OCI-LY7 (cell line): ENCODE measurements at places on chromosomes 1 and 21. TPM values are rescaled to one million over a fixed set of nuclear protein-coding genes. Genes with fewer than 3 reads are reported as not detected.
A peak's percentile ranks its signal among the peaks of the same experiment; 100 is the strongest.

Gene RNPEP
- 50.9 and 52.1 TPM in 2 replicates for total RNA-seq

Gene YIPF1
- 15.0 and 23.8 TPM in 2 replicates for total RNA-seq

Gene HEYL
- total RNA-seq = not detected in 2 replicates

Gene SPRR2E
- total RNA-seq = not detected in 2 replicates

Gene BATF3
- total RNA-seq = 3.1 and 4.2 TPM in 2 replicates

Gene AADACL3
- not detected in 2 replicates for total RNA-seq

Gene ITPKB
- 33.3 and 33.4 TPM in 2 replicates for total RNA-seq

DNA sequence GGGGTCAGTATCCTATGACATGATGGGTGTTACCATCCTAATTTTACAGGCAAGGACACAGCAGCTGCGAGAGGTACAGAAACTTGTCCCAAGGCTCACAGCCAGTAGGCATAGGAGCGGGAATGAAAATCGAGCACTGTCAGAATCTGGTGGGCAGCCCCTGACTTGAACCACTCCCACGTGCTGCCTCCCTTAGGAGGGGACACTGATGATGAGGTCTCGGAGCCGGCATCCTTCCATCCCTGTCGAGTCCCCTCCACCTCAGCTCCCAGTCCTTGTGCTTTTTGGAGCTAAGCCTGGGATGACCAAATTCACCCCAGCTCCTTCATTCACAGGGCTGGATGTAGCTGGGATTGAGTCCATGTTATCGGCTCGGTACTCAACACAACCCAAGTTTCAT is 49.0 kb downstream of the B3GALT5 start:
- DNase-seq = no peak

DNA sequence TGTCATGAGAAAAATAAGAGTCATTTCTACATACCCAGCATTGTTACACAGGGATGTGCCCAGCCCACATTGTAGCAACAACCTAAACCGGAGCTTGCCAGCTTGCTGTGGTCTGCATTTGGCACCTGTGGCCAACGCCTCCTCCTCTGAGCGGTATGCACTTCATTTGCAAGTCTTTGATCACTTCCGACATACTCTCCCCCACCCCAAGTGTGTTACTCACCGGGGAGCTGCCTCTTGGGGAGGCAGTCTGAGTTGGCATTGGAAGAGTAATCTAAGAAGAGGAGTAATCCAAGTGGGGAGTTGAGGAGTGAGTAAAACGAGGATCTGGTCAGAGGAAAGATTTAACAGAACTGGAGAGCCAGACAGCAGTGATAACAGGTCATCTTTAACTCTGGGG is 3.8 kb downstream of the BCL9 start:
- DNase-seq = peak; percentile 90

DNA sequence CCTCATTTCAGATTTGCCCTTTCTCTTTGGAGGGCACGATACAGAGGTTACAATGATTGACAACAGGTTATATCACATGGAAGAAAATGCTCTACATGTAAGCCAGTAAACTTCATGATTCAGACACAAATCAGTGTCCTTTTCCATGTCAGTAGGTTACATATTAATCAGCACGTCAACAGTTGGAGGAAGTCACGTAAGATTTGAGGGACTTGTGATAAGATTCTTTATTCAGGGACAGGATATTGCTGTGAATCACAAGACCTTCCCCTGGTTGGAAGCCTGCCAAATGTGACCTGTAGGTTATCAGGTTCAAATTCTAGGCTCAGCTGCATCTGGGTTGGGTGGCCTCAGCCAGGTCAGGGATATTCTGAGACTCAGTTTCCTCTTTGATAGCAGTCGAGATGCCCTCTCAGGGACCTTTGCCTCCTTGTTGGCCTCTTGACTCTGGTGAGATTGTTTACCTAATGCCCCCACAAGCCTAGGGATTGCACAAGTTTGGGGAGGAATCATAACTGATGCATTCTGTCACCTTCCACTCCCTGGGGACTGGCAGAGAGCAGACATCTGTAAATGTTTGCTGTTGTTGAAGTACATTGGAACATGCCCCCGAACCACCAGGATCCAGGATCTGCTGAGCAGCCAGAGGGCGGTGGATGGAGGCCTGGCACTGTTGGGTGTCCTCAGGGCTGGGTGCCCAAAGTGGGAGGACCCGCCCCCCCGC is 31.9 kb downstream of the SERINC2 start:
- no peak for DNase-seq

- no peak for DNase-seq
Observed at GRCh38 chr1:203065986-203066385, 19.8 kb downstream of the MYOG start.

DNA sequence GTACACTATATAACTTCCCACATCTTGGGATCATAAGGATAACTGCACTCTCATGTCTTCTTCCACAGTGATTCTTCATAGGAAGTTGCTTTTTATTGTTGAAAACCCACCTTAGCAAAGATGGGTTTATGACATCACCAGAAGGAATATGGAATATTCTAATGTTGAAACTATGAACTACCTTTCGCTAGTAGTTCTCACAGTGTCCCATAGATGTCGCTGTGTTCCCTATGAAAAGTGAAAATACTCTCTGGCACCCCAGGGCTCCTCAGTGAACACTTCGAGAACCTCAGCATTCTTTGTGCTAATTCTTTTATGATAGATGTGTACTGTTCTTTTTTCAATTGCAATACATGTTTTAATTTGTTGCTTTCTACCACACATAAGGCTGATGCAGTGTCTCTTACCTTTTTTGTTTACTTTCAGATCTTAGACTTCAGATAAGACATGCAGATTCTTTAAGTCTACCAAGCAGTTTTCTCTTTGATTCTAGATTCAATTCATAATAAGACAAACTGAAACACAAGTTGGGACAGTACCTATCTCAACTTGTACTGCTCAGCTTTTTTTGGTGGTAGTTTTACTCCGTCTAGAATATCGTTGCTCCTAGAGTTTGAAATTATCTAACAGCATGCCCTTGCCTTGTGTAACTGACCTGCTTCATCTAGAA is 90.8 kb downstream of the GTF2B start:
- peak; percentile 33 for DNase-seq

DNA sequence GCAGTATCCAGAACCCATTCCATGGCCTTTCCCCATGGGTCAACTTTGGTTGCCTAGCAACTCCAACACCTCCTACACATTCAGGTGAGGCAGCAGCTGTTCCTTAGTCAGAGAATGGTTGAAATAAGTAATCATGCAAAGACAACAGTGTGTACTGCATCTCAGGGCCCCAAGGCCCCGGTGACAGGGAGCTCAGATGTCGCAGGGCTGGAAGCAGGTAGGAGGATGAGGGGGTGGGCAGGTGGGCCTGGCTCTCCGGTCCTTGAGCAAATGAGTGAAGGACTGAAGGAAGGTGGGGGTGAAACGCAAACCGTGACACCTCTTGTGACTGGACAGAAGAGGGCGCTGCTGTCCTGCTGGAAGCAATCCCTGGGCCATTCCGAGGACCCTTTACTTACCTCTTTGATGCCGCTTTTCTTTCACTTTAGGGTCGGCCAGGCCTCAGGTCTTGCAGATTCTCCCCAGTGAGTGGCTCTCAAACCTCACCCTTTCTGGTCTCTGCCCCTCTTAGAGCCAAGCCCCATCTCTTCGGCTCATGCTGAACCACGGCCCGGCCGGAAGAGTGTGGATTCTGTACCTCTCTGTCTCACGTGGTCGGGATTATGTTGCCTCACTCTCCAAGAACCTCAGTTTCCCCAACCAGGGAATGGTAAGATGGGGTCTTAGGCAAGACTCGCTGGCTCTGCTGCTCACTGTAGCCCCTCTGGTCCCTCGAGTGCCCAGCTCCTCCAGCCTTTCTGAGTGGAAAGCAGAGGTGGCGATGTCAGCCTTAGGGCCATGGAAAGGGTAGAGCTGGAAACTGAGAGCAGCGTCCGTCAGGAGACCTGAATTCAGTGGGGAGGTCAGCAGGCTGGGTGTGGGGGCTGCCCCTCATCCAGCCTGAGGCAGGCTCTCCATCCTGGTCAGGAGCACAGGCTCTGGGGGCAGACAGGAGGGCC is 5.6 kb upstream of the KCNA10 start:
- peak; percentile 61 for DNase-seq

- no peak for DNase-seq
Observed at GRCh38 chr1:57492586-57493226, 68.8 kb upstream of the DAB1 start.

- DNase-seq = no peak
Observed at GRCh38 chr1:47937586-47938254, 59.5 kb downstream of the TRABD2B start.

GRCh38 chr1:12544357-12544756 is 73.7 kb downstream of the DHRS3 start:
- no peak for DNase-seq

DNA sequence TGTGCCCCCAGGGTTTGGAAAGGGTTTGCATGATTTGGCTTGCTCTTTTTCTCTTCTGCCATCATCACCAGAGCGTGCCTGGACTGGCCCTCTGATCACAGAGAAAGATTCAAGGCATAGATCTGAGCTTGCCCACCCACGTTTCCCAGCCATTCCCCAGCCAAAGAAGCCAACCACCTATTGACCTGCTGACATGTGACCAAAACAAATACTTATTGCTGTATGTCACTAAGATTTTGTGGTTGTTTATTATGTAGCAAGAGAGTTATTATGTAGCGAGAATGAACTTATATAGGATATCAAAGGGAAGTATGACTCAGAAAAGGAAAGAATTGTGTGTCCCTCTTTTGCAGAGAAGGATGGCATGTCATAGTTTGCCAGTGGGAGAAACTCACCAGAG is 59.9 kb downstream of the UBE2U start:
- DNase-seq = no peak

- DNase-seq = no peak
Observed at GRCh38 chr1:61131716-61132115, 49.4 kb downstream of the NFIA start.

GRCh38 chr21:42031241-42031640 is 21.1 kb upstream of the ZBTB21 start:
- no peak for DNase-seq

DNA sequence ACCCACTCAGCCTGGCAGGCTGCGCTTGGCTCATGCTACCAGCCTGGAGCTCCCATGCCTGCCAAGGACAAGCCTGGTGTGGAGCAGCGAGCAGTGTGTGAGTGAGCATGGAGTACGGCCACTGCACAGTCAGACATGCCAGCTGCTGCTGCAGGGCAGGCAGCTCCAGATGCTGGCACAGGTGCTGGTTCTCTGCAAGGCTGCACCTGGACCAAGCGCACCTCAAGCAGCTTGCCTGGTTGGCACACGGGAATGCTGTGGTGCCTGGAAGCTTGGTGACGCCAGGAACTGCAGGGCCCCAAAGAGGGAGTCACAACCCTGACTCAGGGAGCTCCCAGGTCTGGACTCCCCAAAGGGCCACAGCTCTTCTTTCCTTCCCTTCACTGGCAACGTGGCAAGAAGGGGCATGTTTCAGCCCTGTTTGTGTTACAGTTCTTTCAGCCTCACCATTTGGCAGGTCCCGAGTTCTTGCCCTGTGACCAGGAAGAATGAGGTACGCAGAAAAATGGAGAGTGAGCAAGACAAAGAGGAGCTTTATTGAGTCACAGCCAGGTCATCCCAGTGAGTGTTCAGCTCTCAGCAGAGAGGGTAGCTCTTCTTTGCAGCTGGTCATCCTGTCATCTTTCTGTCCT is 26.1 kb downstream of the ACOT7 start:
- no peak for DNase-seq

- DNase-seq = no peak
Observed at GRCh38 chr1:188988589-188988988, 1489.1 kb downstream of the BRINP3 start.

DNA sequence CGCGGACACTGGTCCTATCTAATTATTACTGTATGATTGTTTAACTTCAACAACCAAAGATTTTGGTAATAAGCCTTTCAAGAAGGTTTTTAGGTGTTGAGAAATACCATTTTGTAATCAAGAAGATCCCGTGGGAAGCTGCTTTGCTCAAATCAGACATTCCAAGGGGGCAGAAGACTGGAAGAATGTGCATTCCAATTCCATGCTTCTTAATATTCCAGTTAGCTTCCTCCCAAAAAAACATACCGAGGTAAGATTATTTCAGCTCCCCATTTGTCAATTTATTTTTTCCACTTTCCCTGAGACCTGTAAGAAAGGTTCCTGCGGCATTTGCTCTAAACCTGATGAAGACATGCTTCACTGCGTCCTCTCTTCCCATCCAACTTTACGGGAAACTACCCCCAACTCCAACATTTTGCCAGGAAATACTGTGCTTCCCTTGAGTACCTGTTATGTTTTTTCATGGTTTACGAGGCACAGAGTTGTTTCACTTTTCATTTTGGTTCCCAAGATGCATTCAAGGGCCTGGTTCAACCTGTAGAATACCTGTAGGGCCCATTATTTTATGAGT is 4.1 kb downstream of the CNN3 start:
- no peak for DNase-seq

DNA sequence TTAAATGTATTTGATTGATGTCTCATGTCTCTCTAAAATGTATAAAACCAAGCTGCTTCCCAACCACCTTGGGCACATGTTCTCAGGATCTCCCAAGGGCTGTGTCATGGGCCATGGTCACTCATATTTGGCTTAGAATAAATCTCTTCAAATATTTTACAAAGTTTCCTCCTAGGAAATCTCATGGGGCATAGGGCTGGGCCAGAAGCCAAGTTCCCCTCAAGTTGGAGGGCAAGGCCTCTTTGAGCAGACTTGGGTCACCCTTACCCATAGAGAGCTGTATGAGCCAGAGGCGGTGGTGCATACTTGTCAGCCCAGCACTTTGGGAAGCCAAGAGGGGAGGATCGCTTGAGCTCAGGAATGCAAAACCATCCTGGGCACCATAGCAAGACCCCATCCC is 2.3 kb upstream of the FBXO42 start:
- DNase-seq = no peak

DNA sequence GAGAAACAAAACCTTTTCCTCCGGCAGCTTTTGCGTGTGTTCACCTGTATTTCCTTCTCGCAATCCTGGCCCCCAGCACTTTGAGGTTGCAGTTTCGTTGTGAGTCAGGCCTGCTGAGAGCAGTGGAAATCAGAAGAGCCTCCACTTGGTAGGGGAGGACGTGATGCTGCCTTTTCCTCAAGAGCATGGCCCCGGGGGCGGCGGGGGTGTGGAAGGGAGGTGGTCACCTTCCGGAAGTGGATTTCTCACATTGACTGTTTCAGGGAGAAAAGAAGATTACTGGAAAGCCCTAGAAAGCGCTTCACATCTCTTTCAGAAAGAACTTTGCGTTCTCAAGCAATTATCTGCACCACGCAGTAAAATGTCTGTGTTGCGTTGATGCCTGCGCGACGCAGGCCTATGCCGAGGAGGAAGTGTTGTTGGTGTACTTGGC is 12.2 kb upstream of the IL10 start:
- peak; percentile 45 for DNase-seq

GRCh38 chr1:213154056-213154685 is 103.1 kb downstream of the RPS6KC1 start:
- no peak for DNase-seq

GRCh38 chr1:164733070-164733469 is 174.1 kb downstream of the PBX1 start:
- no peak for DNase-seq

GRCh38 chr1:43666608-43667007 is 16.7 kb downstream of the KDM4A start:
- DNase-seq = no peak

DNA sequence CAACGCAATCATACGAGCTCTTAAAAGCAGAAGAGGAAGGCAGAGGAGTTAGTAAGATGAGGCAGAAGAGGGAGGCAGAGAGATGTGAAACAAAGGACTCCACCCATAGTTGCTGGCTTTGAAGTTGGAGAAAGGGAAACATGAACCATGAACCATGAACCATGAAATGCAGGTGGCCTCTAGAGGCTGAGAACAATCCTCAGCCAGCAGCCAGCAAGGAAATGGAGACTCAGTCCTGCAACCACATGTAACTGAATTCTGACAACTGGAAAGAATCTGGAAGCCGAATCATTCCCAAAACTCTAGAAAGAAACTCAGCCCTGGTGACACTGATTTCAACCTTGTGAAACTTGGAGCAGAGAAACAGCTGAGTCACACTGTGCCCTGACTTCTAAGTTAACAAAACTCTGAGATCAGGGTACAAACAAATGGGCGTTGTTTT is 10.1 kb downstream of the DIPK1A start:
- peak; percentile 94 for DNase-seq
